Fibroblast of pulmonary artery (primary cell): ENCODE measurements at places on chromosomes 5 and 9.
A peak's percentile ranks its signal among the peaks of the same experiment; 100 is the strongest.

DNA sequence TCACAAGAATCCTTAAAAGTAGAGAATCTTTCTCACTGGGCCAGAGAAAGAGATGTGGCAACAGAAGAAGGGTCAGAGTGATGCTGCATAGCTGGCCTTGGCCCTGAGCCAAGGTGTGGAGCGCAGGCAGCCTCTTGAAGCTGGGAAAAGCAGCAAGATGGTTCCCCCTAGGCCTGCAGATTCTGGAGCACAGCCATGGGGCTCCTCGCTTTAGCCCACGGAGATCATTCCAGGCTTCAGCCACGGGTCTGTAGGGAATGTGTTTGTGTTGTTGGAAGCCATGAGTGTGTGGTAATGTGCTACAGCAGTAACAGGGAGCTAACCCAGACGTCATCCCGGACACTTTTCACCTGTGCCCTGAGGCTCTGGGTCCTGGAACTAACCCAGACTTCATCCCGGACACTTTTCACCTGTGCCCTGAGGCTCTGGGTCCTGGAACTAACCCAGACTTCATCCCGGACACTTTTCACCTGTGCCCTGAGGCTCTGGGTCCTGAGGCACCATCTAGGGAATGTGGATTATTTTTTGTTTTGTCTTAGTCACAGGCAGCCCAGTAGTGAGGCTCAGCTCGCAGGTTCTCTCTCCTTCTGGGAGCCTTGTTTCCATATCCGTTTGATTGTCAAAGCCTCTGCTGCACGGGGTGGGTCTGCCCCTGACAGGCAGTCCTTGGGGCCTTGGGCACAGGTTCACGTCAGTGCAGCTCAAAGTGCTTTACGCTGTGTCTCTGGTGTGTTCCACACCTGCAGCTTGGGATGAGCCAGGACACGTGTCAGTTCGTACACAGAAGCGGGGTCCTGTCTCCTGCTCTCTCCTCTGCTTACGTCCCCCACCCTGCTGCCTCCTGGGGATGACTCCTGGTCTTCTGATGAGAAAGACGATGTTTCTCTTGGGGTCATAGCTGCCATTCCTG lies 56.3 kb upstream of the EXOC3 start:
- DNase-seq, result peak; percentile 46

DNA sequence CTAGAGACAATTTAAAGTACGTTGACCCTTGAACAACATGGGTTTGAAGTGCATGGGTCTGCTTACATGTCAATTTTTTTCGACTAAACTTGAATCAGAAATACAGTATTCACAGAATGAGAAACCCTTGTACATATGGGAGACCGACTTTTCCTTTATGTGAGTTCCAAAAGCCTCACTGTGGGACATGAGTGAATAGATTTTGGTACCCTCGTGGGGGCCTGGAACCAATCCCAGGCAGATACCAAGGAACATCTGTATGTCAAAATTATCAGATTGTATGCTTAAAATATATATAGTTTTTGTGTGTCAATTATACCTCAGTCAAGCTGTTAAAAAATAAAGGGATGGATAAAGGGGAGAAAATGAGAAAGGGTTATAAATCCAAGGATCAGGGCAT lies 78.7 kb upstream of the MAN2A1 start:
- no peak for DNase-seq

GRCh38 chr9:95336281-95336680 lies 18.8 kb upstream of the FANCC start:
- peak; percentile 17 for DNase-seq

DNA sequence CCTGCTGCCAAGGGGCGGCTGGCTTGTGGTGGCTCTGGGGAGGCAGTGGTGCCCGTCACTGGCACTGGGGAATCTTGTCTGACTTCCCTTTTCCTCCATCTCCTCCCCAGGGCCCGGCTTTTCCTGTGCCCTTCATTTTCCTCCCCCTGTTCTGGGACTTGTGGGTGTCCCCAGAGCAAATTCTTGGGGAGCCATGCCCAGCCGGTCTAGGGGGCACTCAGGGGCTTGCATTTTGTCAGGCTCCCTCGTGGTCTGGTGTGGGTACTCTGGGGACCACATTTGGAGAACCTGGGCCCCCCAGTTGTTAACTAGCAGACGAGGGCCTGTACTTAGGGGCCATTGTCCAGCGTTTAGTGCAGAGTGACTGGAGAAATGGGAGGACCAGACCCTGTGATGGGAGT lies 105.2 kb upstream of the IER5L start:
- DNase-seq, result no peak

GRCh38 chr9:124412228-124412575 lies 3.0 kb downstream of the PSMB7 start:
- no peak for DNase-seq

DNA sequence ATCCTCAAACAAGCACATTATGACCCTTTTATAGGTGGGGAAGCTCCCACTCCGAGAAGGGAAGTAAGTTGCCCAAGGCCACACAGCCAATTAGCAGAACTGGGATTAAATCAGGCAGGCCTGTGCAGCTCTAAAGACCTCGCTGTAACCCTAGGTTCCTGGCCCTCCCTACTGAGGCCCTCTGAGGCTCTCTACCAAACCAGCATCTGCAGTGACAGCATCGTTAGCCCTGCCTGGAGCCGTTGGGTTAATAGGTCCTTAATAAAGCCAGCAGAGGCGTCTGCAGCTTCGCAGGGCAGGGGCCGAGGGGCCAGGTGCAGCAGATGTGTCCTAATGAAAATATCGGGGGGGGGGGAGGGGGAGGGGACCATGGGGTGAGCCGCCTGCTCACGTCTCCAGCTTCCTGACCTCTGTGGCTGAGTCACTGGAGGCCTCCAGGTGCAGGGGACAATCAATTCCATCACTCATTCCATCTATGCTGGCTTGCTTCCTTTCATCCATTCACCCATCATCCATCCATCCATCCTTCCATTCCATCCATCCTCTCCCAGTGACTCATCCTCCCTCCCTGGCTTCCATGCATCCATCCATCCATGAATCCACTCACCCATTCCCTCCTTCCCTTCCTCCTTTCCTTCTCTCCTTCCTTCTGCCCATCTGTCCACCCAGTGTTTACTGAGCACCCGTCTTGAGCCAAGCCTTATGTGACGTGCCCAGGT lies 203.9 kb downstream of the C9orf50 start:
- no peak for DNase-seq
